Ovary (tissue), 10 donors: ENCODE measurements at places on chromosomes 12 and 14. TPM values are rescaled to one million over a fixed set of nuclear protein-coding genes. Genes with fewer than 3 reads are reported as not detected.
A peak's percentile ranks its signal among the peaks of the same experiment; 100 is the strongest.

- DNase-seq, result no peak
Observed at GRCh38 chr12:65826353-65827171, 2.3 kb downstream of the HMGA2 start.

DNA sequence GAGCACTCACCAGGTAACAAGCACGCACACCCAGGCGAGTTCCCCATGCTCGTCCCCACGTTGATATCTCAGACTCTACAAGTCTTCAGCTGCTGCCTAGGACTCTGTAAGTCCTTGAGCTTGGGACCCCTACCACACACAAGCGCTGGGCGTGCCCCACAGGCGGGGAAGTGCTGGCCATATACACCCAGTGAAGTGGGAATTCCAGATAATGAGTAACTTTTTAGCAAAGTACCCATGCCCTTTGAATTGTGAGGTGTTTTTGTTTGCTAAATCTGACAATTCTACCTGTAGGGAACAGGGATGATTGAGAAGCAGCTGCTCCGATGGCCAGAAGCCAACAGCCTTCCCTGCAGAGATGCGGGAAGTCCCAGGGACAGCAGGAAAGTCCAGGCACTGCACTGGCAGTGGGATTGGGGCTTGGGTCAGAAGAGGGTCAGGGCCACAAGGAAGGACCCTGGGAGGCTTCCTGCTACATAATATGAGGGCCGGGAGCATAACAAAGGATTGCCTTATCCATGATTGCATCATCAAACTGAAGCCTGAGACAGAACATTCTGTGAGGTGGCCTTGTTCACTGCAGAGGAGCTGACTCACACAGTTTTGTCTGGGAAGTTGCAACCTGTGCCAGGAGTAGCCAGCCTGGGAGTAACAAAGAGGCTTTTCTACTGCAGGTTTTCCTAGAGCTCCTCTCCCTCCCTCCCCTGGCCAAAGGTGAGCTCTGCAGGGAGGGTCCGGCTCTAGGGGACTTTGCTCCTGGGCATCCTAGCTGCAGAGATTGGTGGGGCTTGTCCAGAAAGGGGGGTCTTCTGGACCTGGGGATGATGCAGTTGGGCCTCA is 13.2 kb upstream of the SERPINA3 start:
- peak; percentile 86 for DNase-seq

- DNase-seq, result no peak
Observed at GRCh38 chr12:113660936-113661335, 189.3 kb upstream of the LHX5 start.

DNA sequence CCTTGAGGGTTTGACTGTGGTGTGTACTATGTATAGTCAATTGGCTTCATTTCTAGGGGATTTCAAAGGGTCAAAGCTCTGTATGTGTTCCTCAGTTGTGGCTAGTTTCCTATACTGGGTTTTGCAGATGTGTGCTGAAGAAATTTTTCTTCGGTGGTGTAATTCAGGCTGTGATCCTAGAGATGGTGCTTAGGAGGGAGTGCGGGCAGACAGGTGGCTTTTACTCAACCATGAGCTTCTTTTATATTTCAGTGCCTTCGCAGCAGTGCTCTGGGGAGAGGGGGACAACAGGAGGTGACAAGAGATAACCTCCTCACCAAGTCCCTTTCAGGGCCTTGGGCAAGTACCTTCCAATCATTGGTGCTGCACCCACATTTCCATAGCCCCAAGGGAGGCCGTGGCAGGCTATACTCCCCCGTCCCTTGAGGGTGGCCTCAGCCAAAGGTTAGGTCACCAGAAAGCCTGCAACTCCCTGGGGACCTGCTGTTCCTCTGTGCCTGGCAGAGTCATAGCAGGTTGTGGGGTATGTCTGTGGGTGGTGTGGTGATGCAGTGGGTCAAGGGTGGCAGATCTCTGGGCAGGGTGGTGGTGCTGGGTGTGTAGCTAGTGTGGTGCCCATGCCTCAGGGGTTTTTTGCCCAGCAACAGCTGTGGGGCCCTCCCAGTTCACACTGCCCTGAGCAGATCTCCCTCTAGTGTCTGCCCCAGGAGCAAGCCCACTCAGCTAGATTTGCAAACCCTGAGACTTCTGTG is 37.0 kb upstream of the TMX1 start:
- no peak for DNase-seq

DNA sequence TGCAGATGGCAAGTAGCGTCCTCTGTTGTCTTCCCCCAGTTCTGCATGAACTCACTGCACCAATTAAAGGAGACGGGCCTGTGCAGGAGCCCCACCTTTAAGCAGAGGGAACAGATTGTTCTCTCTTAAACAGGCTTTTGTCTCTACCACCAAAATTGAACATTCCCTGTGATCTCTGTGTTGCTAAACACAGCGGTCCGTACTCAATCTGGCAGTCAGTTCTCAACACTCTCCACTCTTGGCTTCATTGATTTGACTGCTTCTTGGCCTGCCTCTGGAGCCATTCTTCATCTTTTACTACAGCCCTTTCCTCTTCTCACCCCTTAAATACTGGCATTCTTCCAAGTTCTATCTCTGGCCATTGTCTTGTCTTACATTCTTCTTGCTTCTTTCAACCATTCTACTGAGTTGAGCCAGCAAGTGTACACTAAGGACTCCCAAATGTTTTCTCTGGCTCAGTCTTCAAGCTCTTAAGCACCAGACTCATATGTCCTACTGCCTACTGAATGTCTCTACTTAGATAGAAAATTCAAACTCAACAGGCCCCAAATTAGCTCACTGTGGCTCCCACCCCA is 8.0 kb upstream of the NT5DC3 start:
- no peak for DNase-seq

GRCh38 chr14:101224356-101225156 is 321.0 kb upstream of the RTL1 start:
- no peak for DNase-seq

DNA sequence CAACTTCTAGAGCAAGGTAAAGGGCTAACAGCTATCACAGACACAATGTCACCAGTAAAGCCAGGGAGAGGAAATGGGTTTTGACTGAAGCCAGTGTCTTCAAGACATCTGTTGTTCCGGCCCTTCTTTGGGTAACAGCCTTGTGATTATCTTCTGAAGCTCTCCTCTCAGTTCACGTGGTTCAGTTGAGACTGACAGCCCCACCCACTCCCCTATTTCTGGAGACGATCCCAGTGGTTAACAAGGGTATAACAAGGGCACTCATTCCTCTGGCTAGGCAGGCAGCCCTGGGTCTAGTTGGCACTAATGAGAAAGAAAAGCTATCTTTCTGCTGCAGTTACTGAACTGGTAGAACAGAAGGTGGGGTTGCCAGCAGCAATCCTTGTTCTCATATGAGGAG is 6.9 kb downstream of the GNPTAB start:
- DNase-seq, result no peak

GNG2 gene
- total RNA-seq, result 10.5 TPM

NYNRIN gene
- 69.3 TPM for total RNA-seq

SLC25A47 gene
- not detected for total RNA-seq

SMIM41 gene
- 1.4 TPM for total RNA-seq
